ENCODE measurements at places on chromosomes 1 and 21.

GRCh38 chr1:28118640-28119307 lies 30.4 kb upstream of the EYA3 start:
- no peak for DNase-seq

GRCh38 chr1:59180735-59181134 lies 116.2 kb upstream of the FGGY start:
- DNase-seq: no peak

DNA sequence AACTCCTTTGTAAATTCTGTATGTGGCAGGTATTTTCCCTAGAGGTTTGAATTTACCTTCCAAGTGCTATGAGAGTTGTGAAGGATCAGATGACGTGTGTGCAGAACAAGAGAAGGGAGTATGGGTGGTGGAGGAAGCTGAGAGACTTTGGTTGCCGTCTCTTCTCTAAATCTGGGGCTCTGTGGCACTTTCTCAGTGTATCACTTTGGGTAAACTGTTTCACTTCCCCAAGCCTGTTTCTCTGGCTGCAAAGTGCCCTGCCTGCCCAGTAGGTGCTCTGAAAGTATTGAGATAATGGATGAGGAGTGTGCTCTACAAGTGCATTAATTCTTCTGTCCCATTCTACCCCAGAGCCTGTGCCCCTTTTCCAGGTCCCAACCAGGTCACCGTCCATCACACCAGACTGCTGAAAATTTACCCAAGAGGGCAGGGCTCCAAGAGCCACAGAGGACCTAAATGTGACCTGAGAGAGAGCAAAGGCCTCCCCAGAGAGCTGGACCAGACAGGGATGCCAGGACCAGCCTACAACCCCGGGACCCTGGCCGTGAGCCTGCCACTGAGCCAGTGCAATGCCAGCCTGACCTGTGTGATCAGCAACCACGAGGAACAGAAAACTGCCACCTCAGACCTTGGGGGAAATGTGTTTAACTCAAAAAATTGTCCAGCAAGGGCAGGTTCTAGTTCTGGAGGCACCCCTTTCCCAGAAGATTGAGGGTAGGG lies 131.6 kb upstream of the ETV3 start:
- DNase-seq: no peak

- no peak for DNase-seq
These were observed 46.2 kb downstream of the PLPP3 start for GRCh38 chr1:56533197-56533596.

DNA sequence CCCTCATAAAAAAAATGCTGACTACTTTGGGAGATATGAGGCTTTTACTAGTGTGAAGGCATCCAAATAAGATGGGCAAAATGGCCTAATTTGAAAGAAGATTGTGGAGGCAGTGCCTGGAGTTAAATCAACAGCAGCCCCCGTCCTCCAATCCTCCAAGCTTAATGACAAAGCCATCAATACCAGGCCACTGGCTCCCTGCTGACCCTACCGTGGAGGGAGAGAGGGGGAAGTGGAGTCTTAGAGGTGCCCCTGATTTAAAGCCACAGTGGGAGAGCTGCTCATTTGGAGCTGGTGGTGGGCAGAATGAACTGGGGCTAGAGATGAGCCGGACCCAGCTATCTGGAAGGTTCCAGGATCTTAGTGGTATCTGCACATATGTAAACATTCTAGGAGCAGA lies 24.3 kb upstream of the KNCN start:
- no peak for DNase-seq

DNA sequence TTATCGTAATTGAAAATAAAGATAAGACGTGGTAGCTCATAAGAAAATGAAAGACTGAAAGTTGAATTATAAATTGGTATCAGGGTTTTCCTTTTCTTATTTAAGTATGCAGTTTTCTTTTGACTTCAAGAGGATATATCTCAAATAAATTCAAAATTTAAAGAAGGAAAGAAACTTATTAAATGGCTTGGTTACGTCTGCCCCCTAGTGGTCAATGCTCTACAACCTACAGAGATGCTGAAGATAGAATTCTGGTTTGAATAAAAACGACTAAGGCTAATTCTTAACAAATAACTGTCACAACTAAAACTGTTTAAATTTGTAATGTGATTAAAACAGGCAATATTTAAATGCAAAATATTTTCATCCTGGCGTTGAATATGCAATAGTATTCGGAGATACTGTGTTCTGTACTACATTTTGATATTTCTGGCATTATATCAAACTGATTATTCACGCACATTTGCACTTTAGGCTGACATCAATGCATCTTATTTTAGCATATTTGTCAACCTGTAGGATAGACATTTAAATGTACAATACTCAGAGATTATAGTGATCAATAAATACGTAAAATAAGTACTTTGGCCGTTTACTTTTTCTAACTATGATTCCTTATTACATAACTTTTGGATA lies 26.8 kb downstream of the IFI44 start:
- no peak for DNase-seq

GRCh38 chr1:9233241-9233941 lies 1.2 kb upstream of the H6PD start:
- DNase-seq: peak; percentile 92

Measured in Right ventricle myocardium inferior (tissue), 1 donor.